ENCODE measurements at places on chromosomes 3 and 15.

DNA sequence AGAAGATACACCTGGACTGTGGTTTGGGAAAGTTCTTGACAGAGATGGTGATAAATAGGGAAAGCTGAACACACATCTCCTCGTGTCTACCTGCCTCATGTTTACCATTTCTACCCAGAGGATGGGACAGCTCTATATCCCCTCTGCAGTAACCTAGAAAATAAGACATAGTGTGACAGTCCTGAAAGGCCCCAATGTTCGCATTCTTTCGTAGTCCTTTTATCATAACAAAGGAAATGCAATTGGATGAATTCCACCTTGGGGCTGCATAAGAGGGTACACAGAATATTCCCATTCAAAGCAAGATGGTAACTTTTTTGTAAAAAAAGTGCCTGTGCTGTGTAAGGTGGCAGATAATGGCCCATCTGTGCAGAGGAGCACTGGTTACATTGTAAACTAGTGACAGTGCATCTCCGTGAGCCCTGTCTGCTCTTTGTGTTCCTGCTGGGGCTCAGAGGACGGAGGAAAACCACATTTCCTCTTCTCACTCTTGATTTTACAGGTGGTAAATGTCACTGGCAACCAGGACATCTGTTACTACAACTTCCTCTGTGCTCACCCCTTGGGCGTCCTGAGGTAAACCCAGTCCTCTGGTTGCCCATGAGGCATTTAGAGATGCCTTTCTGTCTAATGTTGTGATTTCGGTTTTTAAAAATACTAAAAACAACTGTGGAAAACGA is 74.3 kb downstream of the SIDT1 start:
- DNase-seq: no peak

DNA sequence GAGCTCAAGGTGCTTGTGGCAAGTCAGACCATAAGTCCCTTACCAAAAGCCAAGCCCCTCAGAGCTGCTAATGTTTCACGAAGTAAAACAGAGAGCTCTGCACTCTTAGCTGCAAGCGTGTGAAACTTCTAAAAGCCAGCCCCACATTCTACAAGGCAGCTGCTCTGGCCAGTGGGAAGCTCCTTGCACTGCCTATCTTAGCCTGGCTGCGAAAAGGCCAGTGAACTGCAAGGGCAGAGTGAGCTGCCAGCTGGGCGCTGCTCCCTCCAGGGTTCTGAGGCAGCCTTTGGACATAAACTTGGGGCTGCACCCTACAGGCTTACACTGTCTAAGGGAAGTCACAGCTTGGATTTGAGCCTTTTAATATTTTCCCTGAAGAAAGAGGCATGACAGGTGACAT is 2.2 kb upstream of the MUSTN1 start:
- no peak for DNase-seq

DNA sequence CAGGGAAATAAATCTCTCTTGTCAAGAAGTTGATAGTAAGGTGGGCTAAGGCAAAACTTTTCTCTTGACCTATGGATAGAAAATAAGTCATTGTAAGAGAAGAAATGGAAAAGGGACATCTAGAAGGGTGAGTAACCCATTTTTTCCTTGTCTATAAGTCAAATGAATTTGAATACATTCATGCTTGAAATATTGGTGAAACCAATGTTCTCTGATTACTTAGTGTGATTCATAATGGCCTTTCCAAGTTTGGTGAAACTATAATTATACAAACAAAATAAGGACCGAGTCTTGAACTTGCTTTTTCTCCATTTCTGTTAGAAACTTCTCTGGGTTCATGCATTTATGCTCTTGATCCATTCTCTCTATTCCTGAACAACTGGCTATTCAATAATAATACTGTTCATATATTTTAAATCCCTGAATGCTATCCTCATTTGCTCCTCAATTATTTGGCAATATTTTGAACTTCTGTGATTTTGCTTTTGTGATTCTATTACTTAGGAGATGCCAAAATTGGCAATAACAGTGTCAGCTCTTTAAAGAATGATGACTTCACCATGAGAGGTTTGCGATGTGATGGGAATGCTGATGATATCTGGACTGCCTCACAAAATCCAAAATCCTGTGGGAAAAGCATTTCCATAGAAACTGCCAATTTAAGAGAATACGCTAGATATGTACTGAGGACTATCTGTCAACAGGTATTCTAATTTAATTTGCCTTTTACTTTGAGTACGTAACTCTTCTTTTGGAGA is 12.3 kb downstream of the P2RY12 start:
- no peak for DNase-seq

DNA sequence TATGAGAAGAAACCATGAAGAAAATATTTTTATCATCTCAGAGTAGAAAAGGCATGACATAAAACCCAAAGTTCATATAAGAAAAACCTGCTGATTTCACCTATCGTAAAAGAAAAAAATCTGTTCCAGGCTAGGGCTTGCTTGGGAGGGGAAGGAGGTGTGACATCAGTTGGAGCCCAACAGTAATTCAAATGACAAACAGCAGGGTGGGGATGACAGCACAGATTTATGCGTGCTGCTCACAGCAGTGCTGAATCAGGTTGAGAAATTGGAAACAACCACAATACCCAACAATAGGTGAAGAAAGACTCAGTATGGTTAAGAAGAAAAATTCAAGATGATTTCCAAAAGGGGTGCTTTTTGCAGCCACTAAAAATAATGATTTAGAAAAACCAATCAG is 172.4 kb downstream of the PDE8A start:
- no peak for DNase-seq

DNA sequence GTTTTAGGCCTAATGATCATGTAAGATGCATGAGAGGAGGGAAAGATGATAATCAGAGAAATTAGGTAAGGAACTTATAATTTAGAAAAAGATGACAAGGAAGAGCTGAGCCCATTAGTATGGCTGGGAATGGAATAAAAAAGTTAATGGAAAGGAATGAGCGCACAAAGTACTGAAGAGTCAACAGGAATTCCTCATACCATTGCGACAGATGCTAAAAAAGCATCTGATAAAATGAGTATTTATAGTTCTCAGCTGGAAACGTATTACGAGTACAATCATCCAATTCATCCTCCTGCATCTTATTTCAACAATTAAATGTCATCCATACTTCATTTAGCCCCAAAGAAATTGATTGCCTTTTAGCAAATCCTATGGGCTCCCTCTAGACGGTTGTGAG is 58.9 kb downstream of the TMCC1 start:
- no peak for DNase-seq

DNA sequence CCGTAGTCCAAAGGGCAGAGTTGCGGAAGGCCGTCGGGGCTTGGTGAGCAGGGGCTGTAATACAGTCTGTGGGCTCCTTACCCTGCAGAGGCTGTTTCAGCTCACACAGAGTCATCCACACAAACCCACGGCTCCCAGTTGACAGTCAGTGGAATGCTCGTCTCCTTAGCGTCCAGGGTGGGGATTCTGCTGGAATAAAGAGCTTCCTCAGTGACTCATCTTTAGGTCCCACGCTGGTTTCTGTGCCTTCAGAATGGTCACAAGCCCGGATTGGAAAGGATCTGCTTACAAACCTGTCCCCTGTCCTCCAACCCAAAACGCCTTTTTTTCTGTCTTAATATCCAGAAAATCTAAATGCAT is 201.3 kb upstream of the TPM1 start:
- DNase-seq: no peak

- no peak for DNase-seq
These were observed 89.5 kb upstream of the UBE2E2 start for GRCh38 chr3:23113455-23114171.

DNA sequence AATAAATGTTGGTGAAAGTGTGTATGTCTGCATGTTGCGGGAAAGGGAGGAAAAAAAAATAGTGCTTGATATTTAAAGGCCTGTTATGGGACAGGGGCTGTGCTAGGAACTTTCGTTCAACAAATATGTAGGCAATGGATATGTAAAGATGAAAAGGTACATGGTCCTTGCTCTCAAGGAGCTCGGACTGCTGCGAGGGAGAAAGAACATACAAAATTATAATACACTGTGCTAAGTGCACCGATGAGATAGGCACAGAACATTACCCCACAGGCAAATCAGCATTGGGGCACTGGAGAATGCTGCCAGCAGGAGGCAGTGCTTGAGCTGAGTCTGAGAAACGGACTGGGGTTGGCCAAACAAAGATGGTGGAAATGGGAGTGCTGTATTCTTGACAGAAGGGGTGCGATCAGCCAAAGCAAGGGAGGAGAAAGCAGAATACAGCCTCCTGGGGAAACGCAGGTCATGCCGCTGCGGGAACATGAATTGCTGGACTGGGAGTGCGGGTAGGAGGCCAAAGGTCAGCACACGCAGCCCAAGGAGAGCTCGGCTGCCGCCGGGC is 649 bp downstream of the C15orf40 start:
- DNase-seq: peak; percentile 81

- no peak for DNase-seq
These were observed 204.4 kb upstream of the THBS1 start for GRCh38 chr15:39376371-39376909.

DNA sequence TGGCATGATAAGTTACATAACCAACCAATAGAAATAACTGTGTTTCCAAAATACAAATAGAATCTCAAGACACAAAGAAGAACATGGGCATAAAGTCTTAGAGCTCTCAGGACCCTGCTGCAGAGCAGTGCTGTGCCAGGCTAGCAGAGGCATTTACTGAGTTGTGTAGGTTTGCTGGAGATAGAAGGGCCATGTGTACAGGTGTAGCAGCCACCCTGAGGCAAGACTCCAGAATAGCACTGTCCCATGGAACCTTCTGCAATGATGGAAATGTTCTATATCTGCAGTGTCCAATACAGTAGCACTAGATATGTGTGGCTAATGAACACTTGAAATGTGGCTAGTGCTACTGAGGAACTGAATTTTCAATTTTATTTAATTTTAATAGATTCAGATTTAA is 267.0 kb upstream of the UMPS start:
- no peak for DNase-seq

GRCh38 chr3:127694467-127695215 is 21.9 kb downstream of the ABTB1 start:
- peak; percentile 69 for DNase-seq

- peak; percentile 20 for DNase-seq
These were observed 45.6 kb downstream of the DLEC1 start for GRCh38 chr3:38084334-38085310.

DNA sequence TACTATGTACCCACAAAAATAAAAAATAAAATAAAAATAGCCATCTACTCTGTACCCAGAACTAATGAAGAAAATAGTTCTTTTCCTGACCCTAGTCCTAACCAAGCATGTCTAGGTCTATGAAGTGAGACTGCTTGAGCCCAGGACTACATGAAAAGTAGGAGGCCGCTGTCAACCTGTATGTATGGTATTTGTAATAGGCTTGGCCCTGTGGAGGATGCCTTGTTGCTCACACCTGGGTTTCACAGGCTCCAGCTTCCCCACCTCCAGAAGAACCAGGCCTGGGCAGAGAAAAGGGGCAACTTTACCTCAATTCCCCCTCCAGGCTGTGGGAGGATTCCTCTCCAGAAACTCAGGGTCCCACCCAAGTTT is 6.8 kb upstream of the PKM start:
- no peak for DNase-seq

- DNase-seq: no peak
These were observed 440.7 kb upstream of the THBS1 start for GRCh38 chr15:39140060-39140604.

DNA sequence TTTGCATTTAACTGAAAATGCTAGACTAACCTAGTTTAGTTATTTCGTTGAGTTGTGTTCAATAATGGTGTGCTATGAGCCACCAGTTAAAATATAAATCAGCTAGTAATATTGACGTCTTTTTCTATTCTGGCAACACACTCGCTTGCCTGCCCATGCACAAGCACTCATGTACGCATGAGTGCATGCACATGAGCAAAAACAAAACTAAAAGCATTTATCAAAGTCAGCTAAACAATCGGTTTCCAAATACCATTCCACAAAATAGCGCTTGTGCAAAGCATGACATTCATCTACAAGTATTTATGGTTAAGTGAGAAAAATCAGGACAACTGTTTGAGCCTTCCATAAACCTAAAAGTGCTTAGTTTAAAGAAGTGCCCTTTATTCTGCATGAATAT is 13.1 kb upstream of the SAMMSON start:
- DNase-seq: peak; percentile 57

DNA sequence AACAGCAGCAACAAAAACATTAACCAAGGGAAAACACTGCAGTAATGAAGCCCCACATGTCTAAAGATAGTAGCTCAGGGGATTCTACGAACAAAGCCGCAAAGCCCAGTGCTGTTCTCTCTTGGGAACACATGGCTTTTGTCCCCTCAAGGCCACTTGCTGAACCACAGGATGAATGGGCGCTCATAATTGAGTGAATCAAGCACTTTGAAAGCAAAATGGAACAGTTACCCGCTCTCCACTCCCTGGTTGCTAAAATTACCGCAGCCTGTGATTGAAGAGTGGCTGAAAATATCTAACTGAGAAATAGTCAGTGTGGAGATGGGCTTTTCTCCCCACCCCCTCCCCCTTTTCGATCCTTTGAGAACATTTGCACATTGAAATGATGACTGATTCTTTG is 39.6 kb downstream of the RASGRF1 start:
- DNase-seq: no peak

GRCh38 chr3:63895422-63896189 is 16.6 kb downstream of the SCAANT1 start:
- DNase-seq: no peak

DNA sequence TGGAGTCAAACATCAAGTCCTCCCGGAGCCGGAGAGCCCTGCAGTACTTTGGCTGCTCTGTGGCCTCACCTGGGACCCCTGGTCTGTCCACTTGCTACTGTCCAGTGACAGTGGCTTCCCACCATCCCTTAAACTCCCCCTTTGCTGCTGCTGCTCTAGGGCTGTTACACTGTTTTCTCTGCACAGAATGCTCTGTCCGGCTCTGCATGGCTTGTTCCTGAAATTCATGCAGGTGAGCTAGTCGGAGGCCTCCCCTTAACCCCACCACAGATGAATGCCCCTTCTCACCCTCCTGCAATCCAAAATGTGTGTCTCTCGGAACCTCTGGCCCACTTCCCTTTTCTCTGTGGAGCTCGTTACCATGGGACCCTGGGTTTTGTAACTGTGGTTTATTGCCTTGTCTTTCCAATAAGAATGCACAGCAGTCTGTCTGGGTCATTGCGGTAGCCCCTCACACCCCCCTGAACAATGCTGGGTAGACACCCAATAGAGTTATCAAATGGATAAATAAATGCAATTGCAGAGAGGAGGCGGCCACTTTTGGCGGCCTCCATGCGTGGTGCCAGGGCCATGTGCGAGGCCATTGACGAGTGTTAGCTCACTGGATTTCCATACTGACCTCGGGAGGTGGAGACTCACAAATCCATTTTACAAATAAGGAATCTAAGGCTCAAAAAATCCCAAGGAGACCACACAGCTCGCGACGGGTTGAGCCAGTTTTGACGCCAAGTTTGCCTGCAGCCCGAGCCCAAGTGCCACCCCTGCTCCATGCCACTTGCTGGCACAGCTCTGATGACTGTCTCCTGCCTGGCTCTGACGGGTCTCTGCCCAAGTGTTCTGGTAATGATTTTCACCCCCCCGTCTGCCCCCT is 48.5 kb downstream of the RGMA start:
- DNase-seq: peak; percentile 51

GRCh38 chr15:90782442-90782841 is 65.3 kb downstream of the BLM start:
- DNase-seq: no peak

DNA sequence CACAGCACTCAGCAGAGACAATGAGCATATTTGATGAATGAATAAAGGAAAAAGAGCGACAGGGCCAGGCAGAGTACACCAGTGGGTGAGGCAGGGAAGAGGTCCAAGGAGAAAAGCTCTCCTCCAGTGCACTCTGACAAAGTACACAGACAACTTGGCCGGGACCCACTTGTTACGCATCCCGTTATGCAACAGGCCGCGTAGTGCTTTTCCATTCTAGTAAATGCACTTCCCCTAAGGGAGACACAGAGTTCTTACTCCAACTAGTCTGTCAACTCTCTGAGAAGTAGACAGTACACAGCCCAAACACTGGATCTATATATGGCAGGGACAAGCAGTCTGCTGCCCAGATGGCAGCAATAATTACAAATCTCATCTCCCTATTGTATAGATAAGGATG is 18.5 kb downstream of the LARP6 start:
- DNase-seq: peak; percentile 53

Measured in thyroid gland (tissue), 4 donors.